ENCODE measurements at places on chromosomes 2 and 18. TPM values are rescaled to one million over a fixed set of nuclear protein-coding genes. Genes with fewer than 3 reads are reported as not detected.

DNA sequence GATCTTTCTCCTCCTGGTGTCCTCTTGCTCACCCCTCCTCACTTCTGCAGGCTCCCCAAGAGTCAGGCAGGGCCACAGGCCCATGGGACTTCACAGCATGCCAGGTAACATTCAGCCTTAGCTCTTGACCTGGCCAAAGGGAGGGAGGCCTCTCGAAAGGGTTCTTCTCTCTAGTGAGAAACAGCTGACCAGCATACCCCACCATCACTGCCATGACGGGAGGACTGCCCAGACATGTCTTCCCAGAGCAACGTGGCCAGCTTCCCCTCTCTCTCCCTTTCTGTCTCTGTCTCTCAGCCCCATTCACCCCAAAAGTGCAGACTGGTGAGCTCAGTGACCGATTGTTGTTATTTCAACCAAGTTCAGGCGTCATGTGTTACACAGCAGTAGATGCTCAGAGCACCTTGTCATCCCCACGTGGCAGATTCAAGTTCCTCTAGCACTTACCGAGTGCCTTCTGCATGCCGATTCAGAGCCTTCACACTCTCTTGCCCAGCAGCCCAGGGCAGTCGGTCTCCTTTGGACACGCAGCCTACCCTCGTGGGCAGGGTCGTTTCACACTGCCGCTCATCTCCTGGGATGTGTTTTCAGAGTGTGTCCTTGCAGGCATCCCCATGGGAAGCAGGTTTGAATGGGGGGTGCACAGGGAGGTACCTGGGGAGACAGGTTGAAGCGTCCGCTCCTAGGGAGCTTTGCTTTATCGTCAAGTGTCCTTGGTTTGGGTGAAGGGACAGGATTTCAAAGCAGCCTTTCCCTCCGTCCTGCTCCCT, 259.9 kb downstream of the NDUFA10 start:
- no peak overlapping the region for H3K4me3 ChIP-seq
- no peaks in the 10 kb centered on the region for H3K36me3 ChIP-seq
- H3K4me1 ChIP-seq = no peaks in the 10 kb centered on the region
- DNase-seq = no peak

GRCh38 chr18:2992995-2993877, 19.7 kb downstream of the LPIN2 start:
- H3K27me3 ChIP-seq = no peaks in the 10 kb centered on the region
- peaks cover 52% of the 10 kb centered on the region for H3K36me3 ChIP-seq
- no peak for DNase-seq
- H3K4me3 ChIP-seq = peak overlapping the region; percentile 69

DNA sequence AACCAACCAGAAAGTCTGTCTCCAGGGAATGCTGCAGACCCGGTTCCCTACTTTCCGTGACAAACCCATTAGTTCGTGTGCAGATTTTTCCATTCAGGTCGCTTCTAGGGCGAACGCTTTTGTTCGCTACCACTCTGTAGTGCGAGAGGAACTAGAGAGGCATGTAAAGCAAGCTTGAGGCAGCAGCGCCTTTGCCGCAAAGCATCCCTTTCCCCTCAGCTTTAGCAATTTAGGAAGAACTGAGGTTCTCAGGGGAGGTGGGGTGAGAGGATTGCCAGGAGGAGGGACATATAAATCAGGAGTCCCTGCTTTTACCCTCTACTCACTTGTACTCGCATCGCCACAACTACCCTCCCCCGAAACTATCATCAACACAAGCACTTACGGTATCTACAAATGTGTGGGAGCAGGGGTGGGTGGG, 748 bp upstream of the ZNF804A start:
- no peaks in the 10 kb centered on the region for H3K36me3 ChIP-seq
- H3K4me3 ChIP-seq = peak overlapping the region; percentile 47
- DNase-seq = no peak
- H3K27me3 ChIP-seq = peaks cover 44% of the 10 kb centered on the region

- no peak overlapping the region for H3K4me3 ChIP-seq
- no peak overlapping the region for H3K27ac ChIP-seq
- H3K4me1 ChIP-seq = no peaks in the 10 kb centered on the region
- no peak for DNase-seq
- H3K36me3 ChIP-seq = no peaks in the 10 kb centered on the region
- H3K27me3 ChIP-seq = no peaks in the 10 kb centered on the region
These were observed 79.3 kb downstream of the TXNL1 start for GRCh38 chr18:56559044-56559443.

DNA sequence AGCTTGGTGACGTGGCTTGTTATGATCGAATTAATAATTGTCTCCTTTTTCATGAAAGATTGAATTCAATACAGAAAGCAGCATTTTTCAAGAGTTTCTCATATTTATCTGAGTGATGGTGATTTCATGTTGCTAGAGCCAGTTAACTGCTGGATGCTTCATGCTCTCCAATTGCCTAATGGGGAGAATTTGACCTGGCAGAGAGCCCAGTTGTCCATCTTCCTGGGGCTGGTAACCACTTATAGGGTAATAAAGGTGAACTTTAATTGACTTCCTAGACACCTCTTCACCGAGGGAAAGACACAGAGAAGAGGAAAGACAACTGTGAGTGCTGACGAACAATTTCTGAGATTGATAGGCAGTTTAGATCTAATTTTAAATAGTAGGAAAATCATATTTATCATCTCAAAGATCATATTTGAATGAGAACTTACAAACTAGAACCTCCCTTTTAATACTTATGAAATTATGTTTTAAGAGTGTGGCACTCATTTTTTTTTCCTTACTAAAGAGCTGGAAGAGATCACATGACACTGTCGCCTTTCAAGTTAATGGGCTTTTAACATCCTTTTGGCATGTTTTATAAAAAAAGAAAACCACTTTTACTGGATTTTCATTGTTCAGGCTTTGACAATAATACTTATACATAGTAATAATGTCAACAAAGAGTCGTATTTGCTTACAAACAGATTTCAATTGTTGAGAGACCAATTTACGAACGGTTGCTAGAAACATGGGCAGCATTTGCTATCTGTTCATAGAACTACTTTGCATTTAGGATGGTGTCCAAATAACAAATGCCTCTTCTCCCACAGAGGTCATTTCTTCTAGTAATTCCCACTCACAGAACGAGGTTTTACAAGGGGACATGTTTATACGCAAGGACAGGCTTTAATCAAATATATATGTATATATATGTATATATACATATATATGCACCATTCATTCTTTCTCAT, 153.3 kb downstream of the RAPGEF4 start:
- no peaks in the 10 kb centered on the region for H3K4me1 ChIP-seq
- DNase-seq = no peak
- H3K4me3 ChIP-seq = no peak overlapping the region
- H3K36me3 ChIP-seq = no peaks in the 10 kb centered on the region
- peaks cover 23% of the 10 kb centered on the region for H3K27me3 ChIP-seq

- H3K27me3 ChIP-seq = no peaks in the 10 kb centered on the region
- H3K27ac ChIP-seq = no peak overlapping the region
- H3K36me3 ChIP-seq = no peaks in the 10 kb centered on the region
These were observed 16.1 kb downstream of the MOCOS start for GRCh38 chr18:36203360-36203895.

The SLC5A7 gene
- not detected for total RNA-seq

The FABP1 gene
- total RNA-seq = not detected

DNA sequence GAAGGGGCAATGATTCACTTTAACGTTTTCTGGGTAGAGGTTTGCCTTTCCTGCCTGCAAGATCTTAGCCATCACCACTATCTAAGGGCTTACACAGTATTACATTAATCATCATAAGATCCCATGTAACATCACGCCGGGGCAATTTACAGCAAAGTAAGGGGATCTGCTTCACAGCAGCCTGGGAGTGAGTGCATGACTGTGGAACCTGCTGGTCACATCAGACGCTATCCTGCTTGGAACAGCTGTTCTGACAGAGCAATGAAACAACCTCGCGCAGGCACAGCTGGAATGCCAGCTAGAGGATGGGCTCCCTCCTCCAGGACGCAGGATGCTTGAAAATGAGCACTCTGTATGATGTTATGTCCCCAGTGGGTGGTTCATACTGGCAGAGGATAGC, 89.0 kb downstream of the AOX1 start:
- H3K36me3 ChIP-seq = no peaks in the 10 kb centered on the region
- H3K4me1 ChIP-seq = peaks cover 5% of the 10 kb centered on the region
- H3K27ac ChIP-seq = no peak overlapping the region
- no peak for DNase-seq
- H3K4me3 ChIP-seq = no peak overlapping the region

The EFEMP1 gene
- not detected for total RNA-seq

GRCh38 chr2:46963941-46964673, 48.5 kb upstream of the MCFD2 start:
- peak overlapping the region; percentile 18 for H3K27ac ChIP-seq
- H3K27me3 ChIP-seq = no peaks in the 10 kb centered on the region
- peaks cover 7% of the 10 kb centered on the region for H3K4me1 ChIP-seq
- DNase-seq = no peak

- no peaks in the 10 kb centered on the region for H3K27me3 ChIP-seq
- H3K4me3 ChIP-seq = no peak overlapping the region
- no peak overlapping the region for H3K27ac ChIP-seq
- no peaks in the 10 kb centered on the region for H3K36me3 ChIP-seq
- H3K4me1 ChIP-seq = peaks cover 6% of the 10 kb centered on the region
- DNase-seq = no peak
These were observed 15.0 kb upstream of the PGAP1 start for GRCh38 chr2:196941398-196942078.

The FBLN7 gene
- total RNA-seq = 16.7 TPM

The C2orf80 gene
- not detected for total RNA-seq

DNA sequence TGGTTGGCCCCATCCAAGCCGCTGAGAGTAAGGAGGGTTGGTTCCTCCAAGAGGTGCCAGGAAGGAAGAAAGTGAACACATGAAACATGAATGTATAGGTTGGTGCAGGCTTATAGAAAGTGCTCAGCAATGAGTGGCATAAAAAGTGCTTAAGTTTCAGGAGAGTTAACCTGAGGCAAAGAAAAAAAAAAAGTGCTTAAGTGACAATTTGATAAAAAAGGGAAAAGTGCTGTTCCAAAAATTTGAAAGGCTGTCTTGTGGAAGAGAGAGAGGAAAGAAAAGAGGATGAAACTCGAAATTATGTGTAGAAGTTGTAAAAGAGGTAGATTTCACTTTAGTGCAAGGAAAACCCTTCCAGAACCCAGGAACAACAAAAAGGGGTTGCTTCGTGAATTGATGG, 85.5 kb upstream of the MAP4K4 start:
- H3K27ac ChIP-seq = no peak overlapping the region
- no peaks in the 10 kb centered on the region for H3K27me3 ChIP-seq
- H3K36me3 ChIP-seq = no peaks in the 10 kb centered on the region
- DNase-seq = no peak
- H3K4me3 ChIP-seq = no peak overlapping the region

The NT5DC4 gene
- total RNA-seq = not detected

The SERPINB3 gene
- total RNA-seq = not detected

DNA sequence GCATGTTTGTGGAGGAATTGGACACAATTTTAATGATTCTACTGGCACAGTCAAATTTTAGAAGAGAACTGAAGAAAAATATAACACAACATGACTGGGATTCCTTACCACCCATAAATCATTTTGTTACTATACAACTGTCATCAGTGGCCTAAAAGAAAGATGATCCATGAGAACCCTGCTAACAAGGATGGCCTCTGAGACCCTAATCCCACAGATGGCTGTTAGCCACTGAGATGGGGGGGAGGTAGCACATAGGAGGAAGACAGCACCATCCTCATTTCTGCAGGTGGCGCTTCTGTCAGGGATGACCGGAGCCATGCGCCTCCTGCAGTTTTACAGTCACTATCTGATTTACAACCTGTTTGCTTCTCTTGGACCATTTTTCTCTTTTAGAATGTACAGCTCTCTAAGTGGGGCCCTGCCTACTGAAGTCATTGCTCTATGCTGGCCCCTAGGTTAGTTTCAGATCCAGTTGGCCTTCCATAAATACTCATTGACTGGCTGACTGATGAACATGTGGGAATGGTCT, 279.8 kb downstream of the NAPG start:
- no peak overlapping the region for H3K4me3 ChIP-seq
- no peak for DNase-seq
- H3K27ac ChIP-seq = no peak overlapping the region
- H3K4me1 ChIP-seq = no peaks in the 10 kb centered on the region

The CHRNG gene
- not detected for total RNA-seq

- H3K4me1 ChIP-seq = no peaks in the 10 kb centered on the region
- H3K27ac ChIP-seq = no peak overlapping the region
- DNase-seq = no peak
- H3K27me3 ChIP-seq = no peaks in the 10 kb centered on the region
- H3K4me3 ChIP-seq = no peak overlapping the region
- H3K36me3 ChIP-seq = no peaks in the 10 kb centered on the region
These were observed 720.4 kb upstream of the GYPC start for GRCh38 chr2:125935559-125935958.

DNA sequence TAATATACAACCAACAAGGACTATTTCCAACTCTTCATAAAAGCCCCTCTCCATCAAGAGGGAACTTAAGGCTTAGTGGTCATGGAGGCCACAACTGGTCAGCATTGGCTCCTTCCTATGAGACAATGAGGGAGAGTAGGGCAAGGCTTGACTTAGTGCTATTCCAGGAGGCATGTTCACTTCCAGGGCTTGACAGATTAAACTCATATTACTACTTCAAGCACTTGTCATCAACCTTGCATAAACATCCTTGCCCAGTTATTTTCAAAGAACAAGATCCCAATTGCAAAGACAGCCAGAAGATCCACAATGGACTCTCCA, 133.4 kb downstream of the FTCDNL1 start:
- peaks cover 5% of the 10 kb centered on the region for H3K27me3 ChIP-seq
- no peak overlapping the region for H3K27ac ChIP-seq
- no peak for DNase-seq
- no peaks in the 10 kb centered on the region for H3K36me3 ChIP-seq

DNA sequence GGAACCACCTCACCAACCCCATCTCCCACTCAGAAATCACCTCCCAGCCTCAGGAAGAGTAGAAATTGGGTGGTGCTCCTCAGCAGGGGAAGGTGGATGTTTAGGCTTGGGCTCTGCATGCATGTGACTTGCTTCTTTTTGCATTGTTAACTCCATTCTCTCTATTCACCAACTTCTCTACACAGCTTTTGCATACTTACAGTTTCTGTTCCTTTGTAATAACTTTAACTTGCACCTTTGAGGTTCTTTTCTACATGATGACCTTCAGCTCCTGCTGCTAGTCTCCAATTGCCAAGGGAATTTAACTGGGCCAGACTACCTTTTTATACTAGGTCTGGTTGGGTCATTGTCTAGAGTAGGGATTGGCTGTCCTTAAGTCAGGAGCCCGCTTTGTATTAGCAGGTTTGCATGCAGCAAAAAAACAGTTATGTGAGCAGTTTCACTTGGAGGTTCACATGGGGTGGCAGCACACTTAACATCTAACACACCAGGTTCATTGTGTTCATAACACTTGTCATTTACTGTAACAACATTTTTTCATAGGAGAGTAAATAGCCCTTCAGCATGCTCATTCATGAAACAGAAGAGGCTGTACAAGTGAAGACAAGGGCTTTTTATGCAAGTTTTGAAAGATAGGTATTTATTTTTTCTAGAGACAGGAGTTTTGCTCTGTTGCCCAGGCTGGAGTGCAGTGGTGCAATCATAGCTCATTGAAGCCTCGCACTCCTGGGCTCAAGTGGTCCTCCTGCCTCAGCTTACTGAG, 12.0 kb downstream of the MRPL35 start:
- H3K36me3 ChIP-seq = peaks cover 70% of the 10 kb centered on the region
- no peaks in the 10 kb centered on the region for H3K27me3 ChIP-seq
- no peak for DNase-seq
- no peak overlapping the region for H3K4me3 ChIP-seq
- H3K27ac ChIP-seq = no peak overlapping the region
